ENCODE measurements at places on chromosomes 1 and 21.

- DNase-seq, result no peak
Measured at GRCh38 chr21:40990366-40990765, 143.4 kb upstream of the DSCAM start.

- DNase-seq, result no peak
Measured at GRCh38 chr1:207817778-207818751, 66.2 kb downstream of the CD46 start.

GRCh38 chr1:212328248-212328647 lies 43.0 kb downstream of the PPP2R5A start:
- DNase-seq, result no peak

DNA sequence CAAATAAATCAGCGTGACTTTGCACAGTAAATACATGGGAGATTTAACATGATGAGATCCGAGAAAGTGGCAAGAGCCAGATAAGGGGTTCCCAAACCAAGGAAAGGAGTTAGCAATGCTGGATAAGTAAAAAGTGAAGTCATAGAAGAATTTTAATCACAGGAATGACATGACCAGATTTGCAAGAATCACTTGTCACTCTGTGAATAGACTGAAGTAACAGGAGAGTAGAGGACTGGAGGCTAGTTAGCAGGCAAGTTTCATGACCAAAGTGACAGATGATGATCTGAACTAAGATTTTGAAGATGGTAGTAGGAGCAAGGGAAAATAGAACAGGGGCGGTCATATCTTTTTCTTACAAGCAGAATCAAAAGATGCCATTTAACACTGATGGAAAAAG lies 8.4 kb downstream of the CFH start:
- no peak for DNase-seq

DNA sequence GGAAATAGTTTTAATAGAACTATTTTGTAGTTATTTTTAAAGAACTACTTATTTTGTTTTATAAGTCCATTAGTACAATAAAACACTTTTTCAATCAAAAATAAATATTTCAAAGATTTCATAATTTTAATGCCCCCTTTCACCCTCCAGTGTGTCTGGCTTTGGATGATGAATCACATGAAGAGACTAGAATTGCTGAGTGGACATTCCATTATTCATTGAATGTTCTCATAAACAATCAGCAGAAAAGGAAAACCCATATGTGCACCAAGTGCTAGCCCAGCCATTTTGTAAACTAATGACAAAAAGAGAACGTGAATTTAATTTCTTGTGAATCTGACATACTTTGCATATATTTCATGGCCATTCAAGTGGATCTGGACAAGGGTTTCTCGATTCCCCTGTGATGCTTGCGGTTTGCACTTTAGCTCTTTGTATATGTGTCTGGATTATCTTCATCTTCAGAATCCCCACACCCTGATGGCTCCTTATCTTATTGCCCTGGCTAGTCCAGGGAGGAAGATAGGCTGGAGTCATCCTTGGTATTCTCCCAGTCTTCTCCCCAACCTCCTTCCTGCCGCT lies 20.7 kb upstream of the CHIA start:
- DNase-seq, result no peak

GRCh38 chr21:14376854-14377253 lies 6.1 kb downstream of the HSPA13 start:
- no peak for DNase-seq

GRCh38 chr1:243927381-243927780 lies 77.3 kb upstream of the AKT3 start:
- no peak for DNase-seq

DNA sequence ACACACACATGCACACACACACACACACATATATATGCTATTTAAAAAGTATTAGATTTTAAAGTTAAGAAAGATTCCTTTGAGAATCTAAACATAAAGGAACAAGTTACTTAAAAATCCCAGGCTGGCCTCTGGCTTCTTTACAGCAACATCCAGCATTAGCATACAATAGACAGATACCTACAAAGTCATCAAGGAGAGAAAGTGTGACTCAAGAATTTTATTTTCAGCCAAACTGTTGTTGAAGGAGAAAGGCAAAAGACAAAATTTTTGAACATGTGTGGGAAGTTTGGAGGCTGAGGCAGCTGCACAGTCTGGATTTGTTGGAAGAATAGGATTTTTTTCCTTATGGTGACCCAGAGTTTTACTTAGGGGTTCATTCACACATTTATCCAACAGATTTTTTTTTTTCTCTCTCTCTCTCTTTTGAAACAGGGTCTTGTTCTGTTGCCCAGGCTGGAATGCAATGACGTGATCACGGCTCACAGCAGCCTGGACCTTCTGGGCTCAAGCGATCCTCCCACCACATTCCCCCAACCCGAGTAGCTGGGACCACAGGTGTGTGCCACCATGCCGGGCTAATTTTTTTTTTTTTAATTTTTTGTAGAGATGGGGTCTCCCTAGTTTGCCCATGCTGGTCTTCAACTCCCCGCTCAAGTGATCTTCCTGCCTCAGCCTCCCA lies 24.0 kb upstream of the SPOCD1 start:
- no peak for DNase-seq

DNA sequence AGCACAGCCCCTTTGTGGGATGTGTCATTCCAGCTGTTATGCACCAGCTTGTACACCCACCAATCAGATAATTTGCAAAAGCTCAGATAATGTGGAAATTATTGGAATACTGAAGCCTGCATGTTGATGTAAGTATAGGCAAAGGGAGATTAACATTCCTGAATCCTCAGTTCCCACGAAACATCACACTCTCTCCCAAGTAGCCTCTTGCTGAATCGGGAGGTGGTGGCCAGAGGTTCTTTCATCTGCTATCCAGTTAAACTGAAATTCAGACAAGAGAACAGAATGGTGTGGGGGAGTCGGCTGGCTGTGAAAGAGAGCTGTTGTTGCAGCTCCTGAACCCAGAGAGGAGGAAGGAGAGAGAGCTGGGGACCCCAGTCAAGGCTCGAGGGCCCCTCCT lies 170.9 kb downstream of the ZBTB18 start:
- no peak for DNase-seq

DNA sequence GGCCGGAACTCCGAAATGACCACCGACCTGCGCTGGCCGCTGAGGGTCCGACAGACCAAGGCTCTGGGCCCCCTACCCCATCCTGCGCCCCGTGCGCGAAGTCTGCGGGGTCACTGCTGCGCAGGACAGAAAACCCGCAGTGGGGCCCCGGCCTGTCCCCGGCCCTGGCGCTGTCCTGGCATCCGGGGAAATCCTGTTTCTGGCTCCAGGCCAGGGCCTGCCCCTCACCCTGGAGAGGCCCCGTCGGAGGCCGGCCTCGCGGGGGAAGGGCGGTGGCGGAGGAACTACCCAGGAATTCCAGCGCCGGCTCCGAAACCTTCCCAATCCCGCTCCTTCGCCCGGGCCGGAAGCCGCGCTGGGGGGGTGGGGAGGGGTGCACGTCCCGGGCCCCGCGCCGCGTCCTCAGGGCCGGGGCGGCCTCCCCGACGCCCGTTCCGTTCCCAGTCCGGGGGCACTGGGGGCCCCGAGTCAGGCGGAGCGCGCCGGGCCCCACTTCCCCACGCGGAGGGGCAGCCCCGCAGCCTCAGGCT lies 77.0 kb downstream of the MORN1 start:
- no peak for DNase-seq

DNA sequence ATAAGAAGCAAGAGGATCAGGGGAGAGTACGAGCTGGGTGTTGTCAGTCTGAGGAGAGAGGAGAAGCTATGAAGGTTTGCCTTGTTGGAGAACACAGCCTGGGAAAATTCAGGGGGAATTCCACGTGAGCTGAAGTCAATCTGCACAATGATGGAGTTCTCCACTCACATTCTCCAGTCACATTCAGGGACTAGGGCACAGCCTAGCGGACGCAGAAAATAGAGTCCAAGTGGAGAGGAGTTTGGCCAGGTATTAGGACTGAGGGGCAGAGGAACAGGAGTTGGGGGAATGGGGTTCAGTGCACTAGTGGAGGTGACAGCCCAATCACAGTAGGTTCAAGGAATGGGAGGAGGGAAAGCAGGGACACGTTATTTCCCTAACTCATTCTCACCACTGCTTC lies 124.0 kb downstream of the KCNH1 start:
- DNase-seq, result no peak

DNA sequence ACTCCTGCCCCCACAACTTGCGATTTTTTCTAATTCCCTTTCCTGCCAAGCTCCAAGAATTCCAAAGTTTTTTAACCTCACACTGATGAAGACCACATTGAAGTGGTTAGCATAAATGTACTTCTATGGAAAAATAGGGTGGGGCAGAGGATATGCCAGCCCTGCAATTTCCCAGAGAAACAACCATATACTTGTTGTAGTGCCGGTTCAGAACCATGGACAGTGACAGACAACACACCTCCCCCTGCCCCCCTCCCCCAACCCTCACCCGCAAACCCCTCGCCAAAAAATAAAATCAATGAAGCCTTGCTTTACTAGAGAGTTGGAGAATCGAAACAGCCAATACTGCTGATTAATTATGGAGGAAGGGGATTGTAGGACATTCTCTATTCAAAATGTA lies 109.5 kb upstream of the GRIK3 start:
- no peak for DNase-seq

GRCh38 chr1:196680107-196680506 lies 28.3 kb downstream of the CFH start:
- DNase-seq, result no peak

GRCh38 chr1:230068952-230069684 lies 2.1 kb downstream of the GALNT2 start:
- DNase-seq, result no peak

DNA sequence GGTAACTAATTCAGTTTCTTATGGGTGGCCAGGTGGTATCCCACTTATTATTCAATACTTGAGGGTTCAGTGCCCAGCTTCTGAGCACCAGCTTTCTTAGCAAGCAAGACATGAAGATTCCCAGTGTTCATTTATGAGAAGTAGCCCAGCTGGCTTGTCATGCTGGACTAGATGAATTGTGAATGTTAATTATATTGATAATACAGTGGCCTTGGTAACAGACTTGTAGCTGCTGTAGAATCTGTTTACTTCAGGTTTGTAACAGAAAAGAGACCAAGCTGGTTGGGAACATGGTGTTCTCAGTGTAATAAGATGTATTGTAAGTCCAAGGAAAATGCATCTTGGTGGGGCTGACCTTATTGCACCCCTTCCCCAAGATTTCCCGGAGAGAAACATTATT lies 10.1 kb downstream of the AHCYL1 start:
- no peak for DNase-seq

DNA sequence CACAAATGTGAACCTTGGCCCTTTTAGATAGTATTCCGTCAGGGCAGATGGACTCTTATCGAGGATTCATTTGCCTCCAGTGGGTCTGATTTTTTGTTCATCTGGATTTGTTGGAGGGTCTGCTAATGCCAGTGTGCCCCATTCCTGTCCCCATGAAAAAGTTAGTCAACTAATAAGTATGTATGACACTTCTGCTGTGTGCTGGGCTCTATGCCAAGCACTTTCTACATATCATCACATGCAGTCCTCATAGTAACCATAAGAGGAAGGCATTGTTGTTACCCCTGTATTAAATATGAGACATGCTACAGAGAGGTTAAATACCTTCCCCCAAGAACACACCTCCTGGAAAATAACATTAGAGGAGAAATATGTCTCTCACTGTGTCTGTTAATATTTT lies 46.6 kb upstream of the MAB21L3 start:
- no peak for DNase-seq
